CD4-positive, alpha-beta memory T cell (primary cell): ENCODE measurements at places on chromosomes 1 and 21. TPM values are rescaled to one million over a fixed set of nuclear protein-coding genes. Genes with fewer than 3 reads are reported as not detected.

DNA sequence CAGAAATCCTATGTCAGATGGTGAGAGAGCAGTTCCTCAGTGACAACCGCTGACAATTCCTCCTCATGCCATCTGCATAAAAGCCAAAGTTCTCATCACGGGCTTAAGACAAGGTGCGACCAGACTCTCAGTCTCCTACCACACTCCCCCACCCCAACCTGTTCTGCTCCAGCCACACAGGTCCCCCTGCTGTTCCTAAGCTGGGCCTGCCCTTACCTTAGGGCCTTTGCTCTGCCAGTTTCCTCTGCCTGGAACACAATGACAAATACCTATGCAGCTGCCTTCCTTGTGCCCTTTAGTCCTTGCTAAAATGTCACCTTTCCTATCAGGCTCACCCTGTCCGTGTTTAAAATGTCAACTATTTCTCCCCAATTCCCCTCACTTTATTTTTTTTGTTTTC lies 382.2 kb downstream of the NTNG1 start:
- DNase-seq = no peak

DNA sequence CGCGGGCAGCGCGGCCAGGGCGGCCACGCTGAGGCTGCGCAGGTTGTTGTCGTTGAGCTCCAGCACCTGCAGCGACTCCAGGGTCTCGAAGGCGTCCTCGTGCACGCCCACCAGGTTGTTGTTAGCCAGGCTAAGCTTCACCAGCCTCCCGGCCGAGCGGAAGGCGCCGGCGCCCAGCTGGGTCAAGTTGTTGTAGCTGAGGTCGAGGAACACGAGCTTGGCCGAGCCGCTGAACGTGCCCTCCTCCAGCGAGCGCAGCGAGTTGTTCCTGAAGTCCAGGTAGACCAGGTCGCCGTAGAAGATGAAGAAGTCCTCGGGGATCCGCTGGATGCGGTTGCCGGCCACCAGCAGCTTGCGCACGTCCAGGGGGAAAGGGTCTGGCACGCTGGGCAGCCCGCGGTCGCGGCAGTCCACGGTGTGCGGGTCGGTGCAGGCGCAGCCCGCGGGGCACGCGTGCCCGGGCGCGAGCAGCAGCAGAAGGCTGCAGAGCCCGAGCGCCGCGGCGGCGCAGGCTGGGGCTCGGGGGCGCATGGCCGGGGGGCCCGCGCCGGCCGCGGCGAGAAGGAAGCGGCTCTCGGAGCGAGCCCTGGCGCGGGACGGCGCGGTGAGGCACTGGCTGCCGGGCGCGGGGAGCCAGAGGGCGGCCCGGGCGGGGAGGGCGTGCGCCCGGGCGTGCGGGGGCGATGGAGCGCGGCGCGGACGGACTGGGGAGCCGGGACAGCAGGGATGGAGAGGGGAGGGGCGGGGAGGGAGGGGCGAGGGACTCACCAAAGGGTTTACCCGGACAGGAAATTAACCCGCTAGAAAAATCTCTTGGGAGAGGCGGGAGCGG lies 524 bp downstream of the LRRC38 start:
- DNase-seq = no peak

DNA sequence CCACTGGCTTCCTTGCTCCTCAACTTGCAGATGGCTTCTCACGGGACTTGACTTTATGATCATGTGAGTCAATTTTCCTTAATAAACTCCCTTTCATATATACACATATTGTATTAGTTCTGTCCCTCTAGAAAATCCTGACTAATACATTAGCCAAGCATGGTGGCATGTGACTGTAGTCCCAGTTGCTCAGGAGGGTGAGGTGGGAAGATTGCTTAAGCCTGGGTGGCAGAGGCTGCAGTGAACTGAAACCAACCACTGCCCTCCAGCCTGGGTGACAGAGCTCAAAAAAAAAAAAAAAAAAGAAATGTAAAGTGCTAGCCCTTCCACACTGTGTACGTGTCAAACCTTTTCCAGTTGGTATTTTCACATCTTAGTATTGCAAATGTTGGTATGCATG lies 857.0 kb downstream of the LTN1 start:
- no peak for DNase-seq

Gene OR2T11
- not detected for total RNA-seq

Gene APP
- 53.3 TPM for total RNA-seq

Gene NMNAT2
- total RNA-seq = not detected
